NCI-H526 (cell line): ENCODE measurements at places on chromosomes 1 and 21.

DNA sequence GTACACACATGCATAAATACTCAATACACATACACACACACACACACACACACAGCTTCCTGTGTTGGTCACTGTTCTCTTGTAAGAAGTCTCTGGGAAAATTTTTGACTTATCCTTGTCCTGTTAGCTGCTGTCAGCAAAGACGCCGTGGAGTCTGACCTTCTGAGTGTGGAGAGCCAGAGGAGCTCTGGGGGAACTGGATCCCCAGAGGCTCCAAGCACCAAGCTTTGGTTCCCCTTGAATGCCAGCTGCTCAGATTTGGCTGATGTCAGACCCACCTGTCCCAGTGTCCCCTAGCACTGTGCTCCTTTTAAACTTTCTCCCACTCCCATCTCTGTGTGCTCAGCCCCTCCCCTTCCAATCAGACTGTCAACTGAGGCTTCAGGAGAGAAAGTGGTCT is 319.1 kb downstream of the CAMTA1 start:
- no peak for DNase-seq

DNA sequence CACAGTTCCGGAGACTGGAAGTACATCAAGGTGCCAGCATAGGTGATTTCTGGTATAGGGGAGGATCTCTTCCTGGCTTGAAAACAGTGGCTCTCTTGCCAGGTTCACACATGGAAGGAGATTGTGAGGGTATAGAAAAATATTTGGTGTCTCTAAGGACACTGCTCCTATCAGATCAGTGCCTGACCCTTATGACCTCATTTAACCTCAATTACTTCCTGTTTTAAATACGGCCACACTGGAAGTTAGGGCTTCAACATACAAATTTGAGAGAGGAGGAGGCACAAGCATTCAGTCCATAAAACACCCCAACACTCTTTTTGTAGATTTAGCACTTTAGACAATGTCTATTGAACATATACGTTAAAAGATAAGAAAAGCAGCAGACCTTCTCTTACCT is 37.0 kb downstream of the COL6A1 start:
- DNase-seq, result no peak

- DNase-seq, result no peak
Observed at GRCh38 chr1:37423810-37424209, 50.6 kb upstream of the ZC3H12A start.

DNA sequence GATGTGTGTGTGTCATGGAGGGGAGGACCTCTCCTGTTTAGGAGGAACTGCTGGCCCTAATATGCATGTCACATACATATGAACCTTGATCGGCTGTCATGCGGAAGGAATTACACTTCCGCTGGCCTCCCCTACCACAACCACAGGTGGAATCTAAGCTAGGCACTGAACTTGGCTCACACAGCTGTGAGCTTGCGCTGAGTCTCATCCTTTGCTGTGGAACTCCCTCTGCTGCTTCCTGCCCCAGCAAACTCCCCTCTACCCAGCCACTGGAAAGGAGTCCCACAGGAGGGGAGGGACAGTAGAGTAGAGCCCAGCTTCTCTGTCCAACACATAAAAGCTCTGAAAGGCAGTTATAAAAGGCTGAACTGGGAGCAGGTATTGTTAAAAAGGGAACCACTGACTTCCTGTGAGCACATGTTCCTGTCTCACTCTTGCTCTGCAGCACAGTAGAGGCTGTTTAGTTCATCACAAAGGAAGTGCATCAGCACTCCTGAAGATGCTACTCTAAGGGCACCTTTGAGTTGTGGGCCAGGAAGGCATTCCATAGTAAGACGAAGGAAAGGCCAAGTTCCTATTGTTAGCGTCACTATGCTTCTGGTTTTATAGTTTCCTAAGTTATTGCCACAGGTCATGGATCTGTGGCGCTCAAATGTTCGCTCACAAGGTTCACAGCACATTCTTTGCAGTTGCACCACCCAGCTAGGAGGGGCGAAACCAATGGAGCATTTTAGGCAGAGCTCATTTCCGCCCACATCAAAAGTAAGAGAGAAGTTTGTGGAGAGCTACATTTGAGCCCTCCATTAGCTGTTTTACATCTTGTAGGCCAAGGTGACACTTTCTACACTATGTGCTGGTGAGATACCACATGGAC is 17.7 kb upstream of the PTPRC start:
- DNase-seq, result no peak

DNA sequence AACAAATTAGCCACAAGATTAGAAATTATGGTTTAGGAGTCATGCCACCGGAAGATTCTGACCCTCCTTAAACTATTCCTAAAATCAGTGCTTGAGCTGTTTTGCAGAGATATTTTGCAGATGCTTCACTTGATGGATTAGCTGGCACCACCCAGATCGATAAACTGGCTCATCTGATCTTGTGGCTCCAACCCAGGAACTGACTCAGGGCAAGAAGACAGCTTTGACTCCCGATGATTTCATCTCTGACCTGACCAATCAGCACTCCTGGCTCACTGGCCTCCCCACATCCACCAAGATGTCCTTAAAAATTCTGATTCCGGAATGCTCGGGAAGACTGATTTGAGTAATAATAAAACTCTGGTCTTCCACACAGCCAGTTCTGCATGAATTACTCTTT is 221.6 kb downstream of the RHOU start:
- no peak for DNase-seq

DNA sequence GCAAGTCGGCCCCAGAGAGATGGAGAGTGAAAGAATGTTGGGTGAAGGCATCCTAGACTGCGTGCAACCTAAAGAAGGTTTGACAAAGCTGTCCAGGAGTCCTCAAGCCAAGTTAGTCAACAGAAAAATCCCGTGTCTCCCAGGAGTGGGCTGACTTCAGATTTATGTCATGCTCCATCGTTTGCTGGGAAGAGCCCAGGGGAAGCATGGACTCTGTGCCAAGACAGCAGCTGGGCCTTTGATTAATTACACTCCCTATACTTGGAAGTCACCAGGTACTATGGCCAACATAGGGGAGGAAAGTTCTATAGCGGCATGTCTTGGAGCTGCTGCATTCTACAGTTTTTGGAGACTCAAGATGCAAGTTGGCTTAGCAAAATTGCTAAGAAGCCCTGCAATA is 247.4 kb downstream of the KAZN start:
- no peak for DNase-seq

DNA sequence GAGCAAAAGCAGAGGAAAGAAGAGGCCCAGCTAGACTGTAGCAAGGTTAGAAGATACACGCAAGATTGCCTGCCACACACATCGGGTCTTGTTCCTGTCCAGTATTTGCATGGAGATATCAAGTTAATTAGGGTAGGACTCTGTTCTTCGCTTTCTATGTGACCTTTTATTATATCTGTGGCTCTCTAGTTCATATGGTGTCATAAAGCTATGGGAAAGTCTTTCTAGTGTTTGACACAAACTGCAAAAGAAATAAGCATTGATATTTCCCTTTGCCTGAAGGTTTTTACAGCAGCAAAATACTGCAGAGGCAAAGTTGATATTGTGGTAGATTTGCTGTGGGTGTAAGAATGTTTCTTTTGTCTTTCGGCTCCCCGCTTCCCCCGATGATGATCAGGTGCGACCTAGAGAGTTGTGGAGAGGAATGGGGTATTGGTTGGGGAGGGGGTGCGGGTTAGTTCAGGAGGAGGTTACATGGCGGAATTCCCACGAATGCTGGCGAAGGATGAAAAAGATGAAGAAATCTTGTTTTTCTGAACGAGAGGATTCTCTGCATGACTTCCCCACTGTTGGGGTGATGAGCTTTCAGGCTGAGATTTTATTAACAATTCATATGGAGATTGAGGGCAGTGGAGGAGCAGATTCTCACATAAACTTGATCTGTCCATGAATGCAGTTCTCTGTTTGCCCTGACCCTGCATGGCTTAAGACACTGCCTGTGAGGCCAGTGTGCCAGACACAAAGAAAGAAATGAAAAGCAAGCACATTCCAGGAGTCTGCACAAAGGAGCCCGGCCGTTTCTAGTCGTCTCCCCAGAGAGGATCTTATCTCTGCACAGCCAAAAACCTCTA is 550.2 kb downstream of the USP25 start:
- peak; percentile 11 for DNase-seq

DNA sequence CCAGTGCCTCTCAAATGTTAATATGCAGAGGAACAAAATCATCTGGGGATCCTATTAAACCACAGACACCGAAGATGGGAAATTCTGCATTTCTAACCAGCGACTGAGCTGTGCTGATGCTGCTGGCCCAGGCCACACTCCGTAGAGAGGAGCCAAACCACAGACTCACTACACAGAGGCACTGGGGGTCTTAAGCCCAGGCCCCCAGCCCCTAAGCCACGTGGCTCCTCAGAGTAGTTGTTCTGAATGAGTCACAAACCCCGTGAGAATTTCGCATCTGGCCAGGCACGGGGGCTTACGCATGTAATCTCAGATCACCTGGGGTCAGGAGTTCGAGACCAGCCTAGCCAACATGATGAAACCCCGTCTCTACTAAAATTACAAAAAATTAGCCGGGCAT is 2.8 kb upstream of the CELA2A start:
- DNase-seq, result no peak

DNA sequence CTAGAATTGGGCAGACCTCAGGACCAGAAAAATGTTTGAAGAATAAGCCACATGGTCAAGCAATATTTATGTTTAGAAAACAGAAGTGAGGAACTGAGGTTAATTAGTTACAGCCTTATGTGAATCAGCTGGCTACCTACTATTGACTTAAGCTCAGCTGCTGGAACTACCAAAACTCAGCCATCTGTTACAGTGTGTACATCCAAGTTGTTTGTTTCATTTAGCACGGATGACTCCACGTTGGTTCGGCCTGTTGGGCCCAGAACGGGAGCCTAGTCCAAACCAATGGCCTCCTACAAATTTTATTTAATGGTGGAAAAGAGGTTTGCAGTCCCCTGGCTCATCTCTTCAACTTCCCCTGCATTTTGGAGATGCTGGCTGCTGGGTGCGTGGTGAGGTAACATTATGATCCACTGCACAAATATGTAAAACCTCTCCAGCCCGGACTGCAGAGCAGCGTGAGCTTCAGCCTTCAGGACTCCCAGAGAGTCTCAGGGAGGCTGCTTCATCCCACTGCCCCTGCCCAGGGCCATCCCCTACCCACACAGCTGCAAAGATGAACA is 143.4 kb downstream of the ZZZ3 start:
- peak; percentile 7 for DNase-seq

DNA sequence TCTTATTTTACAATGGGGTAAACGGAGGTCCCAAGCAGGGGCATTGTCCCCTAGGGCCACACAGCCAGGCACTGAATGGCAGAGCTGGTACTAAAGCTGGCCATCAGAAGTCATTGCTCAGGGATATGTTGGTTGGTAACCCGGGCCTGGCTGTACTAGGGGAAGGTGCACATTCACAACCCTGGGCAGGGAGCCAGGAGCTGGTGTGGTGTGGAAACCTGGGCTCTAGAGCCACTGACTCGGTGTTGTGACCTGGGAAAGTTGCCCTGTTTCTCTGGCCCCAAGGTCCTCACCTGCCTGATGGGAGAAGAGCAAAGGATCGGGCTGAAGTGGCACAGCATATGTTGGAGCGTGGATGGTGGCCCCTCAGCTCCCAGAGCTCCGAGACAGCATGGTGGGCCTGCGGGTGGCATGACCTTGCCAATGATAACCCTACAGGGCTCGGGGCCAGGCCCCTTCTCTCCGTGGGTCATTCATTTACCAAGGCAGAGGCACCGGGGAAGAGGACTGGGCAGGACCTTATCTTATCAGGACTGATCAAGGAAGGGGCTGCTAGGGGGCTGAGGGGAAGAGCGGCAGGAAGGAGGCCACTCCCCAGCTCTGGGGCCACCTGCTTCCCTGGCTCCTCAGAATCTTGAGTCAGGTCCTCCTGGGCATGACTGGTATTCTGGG is 274.1 kb downstream of the TRABD2B start:
- no peak for DNase-seq

GRCh38 chr1:96079581-96079980 is 642.0 kb upstream of the PTBP2 start:
- no peak for DNase-seq

GRCh38 chr1:220928725-220929300 is 49.6 kb downstream of the HLX start:
- DNase-seq, result no peak

DNA sequence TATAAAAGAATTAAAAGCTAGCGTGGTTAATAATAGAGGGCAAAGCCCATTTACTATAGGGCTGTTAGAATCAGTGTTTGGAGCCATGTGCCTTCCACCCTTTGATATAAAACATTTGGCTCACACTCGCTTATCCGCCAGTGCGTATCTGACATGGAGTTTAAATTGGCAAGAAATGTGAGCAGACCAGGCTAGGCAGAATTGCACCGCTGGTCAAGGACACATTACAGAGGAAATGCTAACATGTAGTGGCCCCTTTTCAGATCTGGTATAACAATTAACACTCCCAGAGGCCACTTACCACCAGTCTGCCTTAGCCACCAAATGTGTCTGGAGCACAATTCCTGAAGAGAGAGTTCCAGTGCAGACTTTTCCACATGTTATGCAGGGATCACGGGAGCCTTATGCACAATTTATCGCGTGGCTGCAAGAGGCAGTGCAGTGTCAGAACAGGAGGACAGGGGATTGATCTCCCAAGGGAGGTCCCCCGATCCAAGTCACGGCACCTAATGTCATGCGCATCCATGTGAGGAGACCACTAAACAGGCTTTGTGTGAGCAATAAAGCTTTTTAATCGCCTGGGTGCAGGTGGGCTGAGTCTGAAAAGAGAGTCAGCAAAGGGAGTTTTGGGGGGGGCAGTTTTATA is 14.0 kb downstream of the GSTM3 start:
- no peak for DNase-seq

- no peak for DNase-seq
Observed at GRCh38 chr1:68128820-68129219, 78.4 kb upstream of the DIRAS3 start.

DNA sequence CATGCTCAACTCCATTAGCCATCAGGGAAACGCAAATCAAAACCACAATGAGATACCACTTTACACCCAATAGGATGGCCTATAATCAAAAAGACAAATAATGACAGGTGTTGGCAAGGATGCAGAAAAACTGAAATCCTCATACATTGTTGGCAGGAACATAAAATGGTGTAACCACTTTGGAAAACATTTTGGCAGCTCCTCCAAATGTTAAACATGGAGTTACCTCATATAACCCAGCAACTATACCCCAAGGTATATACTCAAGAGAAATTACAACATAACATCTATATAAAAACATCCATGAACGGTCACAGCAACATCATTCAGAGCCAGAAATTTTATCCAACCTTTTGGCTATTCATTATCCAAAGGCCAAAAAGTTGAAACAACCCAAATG is 11.6 kb downstream of the EIF4G3 start:
- DNase-seq, result no peak

DNA sequence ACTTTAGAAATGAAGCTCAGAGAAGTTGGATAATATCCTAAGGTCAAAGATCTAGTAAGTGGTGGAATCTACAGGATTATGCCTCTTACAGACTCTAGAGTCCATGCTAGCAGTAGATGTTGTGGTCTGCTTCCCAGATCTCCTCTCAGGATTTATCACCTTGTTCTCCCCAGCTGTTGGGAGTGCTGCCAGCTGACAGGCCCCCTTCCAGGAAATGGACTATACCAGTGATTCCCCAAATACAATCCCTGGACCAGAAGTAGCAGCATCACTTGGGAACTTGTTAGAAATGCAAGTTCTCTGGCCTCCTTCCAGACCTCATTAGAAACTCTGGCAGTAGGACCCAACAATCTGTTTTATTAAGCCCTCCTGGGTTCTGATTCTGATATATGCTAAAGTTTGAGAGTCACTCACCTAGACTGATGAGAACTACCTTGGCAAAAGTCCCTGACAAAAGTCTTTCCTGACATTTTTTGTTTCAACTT is 24.5 kb upstream of the NTNG1 start:
- DNase-seq, result no peak

- no peak for DNase-seq
Observed at GRCh38 chr1:174364996-174365736, 82.6 kb upstream of the GPR52 start.

- DNase-seq, result peak; percentile 70
Observed at GRCh38 chr1:32273391-32274208, 18.3 kb upstream of the HDAC1 start.
